ENCODE measurements at places on chromosomes 7 and 10. TPM values are rescaled to one million over a fixed set of nuclear protein-coding genes. Genes with fewer than 3 reads are reported as not detected.

Gene HOXA6
- total RNA-seq, result 0.49 TPM

Gene CPA2
- not detected for total RNA-seq

Gene PPP1R17
- 1.4 TPM for total RNA-seq

Gene KLF14
- total RNA-seq, result 0.37 TPM

Gene KNDC1
- total RNA-seq, result 0.05 TPM

Gene IL6
- 0.64 TPM for total RNA-seq

Gene POMZP3
- 23.0 TPM for total RNA-seq

Gene NXPH1
- total RNA-seq, result not detected

Gene LIPK
- not detected for total RNA-seq

Gene SORCS3
- 2.6 TPM for total RNA-seq

Gene BMPER
- total RNA-seq, result not detected

Gene HOXA7
- total RNA-seq, result not detected

Gene CFAP46
- not detected for total RNA-seq

Gene PODXL
- 0.05 TPM for total RNA-seq

Gene CALHM1
- total RNA-seq, result not detected

Gene UBTD1
- 0.94 TPM for total RNA-seq

All from naive thymus-derived CD4-positive, alpha-beta T cell (primary cell).